ENCODE measurements at places on chromosomes 6 and 20.

DNA sequence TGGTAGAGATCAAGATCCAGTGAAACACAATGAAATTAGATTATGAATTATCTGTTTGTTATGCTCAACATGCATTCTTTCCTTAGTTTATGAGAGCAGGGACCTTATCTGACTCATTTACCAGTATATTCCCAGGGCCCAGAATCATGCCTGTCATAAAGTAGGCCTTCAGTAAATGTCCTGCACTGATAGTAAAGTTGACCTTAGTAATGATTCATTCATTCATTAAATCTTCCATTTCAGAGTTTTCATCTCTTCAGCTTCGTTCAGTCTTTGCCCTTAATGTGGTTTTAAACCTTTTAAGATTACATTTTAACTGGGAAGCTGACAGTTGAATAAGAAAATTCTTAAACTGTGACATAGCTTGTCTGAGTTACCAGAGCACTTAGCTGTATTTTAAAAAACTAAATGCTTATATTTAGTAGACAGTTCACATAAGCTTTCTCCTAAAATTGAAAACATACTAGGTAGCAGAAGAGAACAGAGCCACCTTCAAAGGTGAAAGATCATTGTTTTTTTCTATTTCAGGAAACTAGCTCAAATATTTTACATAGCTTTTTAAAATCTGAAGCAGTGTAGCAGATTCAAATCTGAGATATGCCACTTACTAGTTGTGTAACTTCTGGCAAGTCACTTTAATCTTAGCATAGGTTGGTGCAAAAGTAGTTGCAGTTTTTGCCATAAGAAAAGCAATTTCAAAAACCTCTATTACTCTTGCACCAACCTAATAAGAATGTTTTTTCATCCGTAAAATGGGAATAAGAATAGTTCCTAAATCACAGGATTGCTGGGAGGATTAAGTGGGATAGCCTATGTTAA is 41.4 kb downstream of the MCM8 start:
- no peak for DNase-seq

GRCh38 chr6:158314737-158315136 is 2.5 kb downstream of the TULP4 start:
- no peak for DNase-seq

GRCh38 chr6:162644153-162644552 is 83.4 kb downstream of the PRKN start:
- no peak for DNase-seq

GRCh38 chr6:56488281-56488680 is 154.4 kb downstream of the DST start:
- no peak for DNase-seq

DNA sequence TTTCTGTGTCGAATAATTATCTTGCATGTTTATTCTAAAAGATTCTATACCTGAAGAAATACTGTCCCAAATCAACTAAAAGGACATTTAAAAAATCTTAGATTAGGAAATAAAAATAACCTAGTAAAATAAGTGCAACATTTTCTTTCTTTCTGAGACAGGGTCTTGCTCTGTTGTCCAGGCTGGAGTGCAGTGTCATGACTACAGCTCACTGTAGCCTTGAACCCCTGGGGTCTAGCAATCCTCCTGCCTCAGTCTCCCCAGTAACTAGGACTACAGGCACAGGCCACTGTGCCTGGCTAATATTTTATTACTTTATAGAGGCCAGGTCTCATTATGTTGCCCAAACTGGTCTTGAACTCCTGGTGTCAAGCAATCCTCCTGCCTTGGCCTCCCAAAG is 48.7 kb downstream of the RARS2 start:
- DNase-seq, result no peak

- peak; percentile 83 for DNase-seq
Measured at GRCh38 chr6:35452183-35453090, at the start of gene FANCE. FANCE (plus strand) TSS chr6:35452338; CDS start chr6:35452546, 208 bp downstream.

All from effector memory CD4-positive, alpha-beta T cell (primary cell).